ENCODE measurements at places on chromosomes 16 and 17. TPM values are rescaled to one million over a fixed set of nuclear protein-coding genes. Genes with fewer than 3 reads are reported as not detected.

The SLC5A2 gene
- 8.6 TPM for polyA plus RNA-seq

The MRPL27 gene
- 48.3 TPM for polyA plus RNA-seq

The MT4 gene
- not detected for polyA plus RNA-seq

The PITPNM3 gene
- 4.4 TPM for polyA plus RNA-seq

The SOX8 gene
- polyA plus RNA-seq, result 1.9 TPM

DNA sequence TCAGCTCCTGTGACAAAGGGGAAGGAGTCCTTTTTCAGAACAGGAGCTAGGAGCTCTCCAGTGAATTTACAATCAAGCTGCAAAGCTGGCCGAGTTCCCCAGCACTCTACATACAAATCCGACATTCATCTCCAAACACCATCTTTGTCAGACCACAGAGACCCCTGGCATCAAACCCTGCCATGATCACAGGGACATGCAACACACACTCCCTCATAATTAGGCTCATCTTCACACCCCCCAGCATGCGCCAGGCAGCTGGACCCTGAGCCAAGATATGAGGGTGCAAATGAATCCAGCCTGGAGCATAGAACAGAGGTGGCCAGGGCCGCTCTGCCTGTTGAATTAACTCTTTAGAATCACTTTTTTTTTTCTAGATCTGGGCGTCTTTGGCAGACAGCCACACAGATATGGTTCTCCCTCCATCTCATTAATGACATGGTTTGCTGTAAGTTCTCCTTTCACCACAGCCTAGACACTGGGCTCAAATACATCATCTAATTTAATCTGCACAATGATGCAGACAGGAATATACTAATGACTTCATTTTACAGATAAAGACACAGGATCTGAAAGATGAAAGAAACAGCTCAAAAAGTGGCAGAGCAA is 366.3 kb downstream of the NPIPA8 start:
- DNase-seq, result no peak

DNA sequence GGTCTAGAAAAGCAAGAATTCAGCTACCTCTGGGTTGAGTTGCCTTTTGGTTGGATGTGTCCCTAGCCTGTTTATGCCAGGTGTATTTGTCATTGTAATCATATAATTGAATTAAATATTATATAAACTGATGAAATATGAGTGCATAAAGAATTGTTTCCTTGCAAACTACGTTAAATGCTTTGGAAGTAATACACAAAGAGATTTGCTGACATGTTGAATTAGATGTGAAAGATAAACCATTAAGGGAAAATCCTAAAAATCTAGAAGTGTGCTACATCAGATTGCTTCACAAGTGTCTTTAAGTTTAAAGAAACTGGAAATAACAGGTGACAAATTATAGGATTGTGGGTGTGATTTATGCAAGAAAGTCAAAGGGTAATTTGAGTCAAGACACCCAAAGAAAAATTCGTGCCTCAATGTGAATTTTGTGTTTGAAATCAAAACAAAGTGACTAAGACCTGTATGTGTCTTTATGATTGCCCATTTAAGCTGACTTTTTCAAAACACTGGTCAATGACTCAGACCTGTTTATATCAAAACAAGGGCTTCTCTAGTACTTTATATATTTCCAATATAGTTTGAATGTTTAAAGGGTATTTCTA is 5.1 kb upstream of the PYY start:
- DNase-seq, result no peak

- DNase-seq, result no peak
These were observed 145.5 kb upstream of the ZFHX3 start for GRCh38 chr16:73193464-73193863.

GRCh38 chr16:78900044-78900811 is 700.3 kb downstream of the MAF start:
- no peak for DNase-seq

GRCh38 chr16:79687249-79688130 is 87.0 kb upstream of the MAF start:
- no peak for DNase-seq
